ENCODE measurements at places on chromosomes 11 and 22.
A peak's percentile ranks its signal among the peaks of the same experiment; 100 is the strongest.

DNA sequence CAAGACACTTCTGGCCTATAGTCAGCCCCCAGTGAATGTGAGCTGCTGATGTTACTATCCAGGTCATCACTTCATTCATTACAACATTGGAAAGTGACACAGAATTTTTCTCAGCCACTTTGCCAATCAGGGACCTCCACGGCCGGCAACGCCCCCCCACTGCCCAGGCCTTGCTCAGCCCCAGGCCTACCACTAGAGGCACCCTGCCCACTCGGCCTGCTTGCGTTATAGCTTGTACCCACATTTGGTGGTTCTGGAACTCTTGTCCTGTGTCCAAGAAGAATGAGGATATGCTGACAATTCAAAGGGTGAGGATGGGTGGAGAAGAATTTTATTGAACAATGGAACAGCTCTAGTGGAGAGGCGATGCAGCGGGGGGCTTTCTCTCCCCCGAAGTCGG is 96.2 kb downstream of the TSPAN18 start:
- DNase-seq = no peak

GRCh38 chr11:117962826-117963225 is 23.4 kb upstream of the IL10RA start:
- DNase-seq = no peak

DNA sequence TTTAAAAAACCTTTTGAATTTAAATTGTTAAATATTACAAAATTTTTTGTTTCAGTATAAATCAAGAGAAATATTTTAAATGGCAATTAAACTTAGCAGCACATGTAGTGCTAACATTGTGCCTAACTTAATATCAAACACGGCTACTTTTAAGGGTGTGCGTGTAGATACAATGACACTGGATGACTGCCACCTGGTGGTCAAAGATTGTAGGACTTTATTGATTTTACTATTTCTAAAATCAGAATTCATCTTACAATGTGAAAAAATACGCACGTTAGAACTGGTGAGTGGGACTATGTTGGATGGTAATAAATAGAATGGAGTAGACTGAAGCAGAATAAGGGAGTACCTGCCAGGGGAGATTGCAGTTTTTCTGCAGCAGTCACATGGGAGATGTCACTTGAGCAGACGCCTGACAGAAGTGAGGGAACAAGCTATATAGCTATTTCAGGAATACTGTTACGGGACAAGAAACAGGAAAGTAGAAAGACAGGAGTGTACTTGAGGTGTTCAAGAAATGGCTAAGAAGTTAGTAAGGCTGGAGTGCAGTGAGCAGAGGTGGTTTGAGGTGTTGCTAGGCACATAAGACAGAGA is 52.9 kb downstream of the UVRAG start:
- DNase-seq = peak; percentile 54

DNA sequence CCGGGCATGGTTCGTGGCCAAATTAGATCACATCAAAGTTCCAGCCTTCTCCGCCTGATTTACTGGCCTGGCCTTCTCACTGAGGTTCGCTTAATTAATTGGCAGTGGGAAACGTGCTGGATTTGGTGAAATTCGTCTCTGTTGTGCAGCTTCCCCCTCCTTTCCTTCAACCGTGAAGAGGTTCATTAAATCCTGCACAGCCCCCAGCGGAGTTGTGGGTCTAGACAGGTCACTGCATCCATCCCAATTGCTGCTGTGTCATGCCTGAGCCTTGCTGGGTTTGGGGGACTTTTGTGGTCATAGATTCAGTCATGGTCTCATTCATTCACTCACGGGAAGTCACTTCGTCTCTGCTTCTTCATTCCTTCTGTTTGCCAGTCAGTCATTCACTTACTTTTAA is 90.0 kb downstream of the INSC start:
- no peak for DNase-seq

GRCh38 chr11:117734601-117735024 is 62.4 kb downstream of the DSCAML1 start:
- no peak for DNase-seq

- no peak for DNase-seq
Measured at GRCh38 chr11:11960687-11961086, 47.7 kb downstream of the DKK3 start.

Measured in activated CD4-positive, alpha-beta T cell treated with anti-CD3 and anti-CD28 coated beads, Interleukin-2, Interleukin-4, amounts not matched to agents 100 ng/mL and 50 ng/mL, durations not matched to agents 16 hours and 8 hours (primary cell).